ENCODE measurements at places on chromosomes 11 and 22.
A peak's percentile ranks its signal among the peaks of the same experiment; 100 is the strongest.

DNA sequence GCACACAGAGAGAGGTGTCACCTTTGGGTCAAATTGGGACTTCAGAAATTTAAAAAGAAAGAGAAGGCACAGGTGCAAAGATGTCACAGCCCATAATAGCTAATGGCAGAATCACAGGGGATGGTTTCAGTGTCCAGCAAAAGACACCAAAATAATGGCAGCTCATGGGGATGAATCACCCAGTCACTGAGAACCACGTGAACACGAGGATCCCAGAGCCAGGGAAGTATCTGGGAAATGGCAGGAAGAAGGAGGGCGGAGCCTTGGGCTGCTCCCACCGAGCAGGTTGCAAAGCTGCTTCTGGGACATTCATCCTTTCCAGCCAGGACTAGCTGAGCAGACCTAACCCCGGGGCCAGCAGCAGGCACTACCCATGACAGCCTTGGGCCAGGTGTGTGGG lies 45.6 kb downstream of the TRMU start:
- DNase-seq = no peak

- DNase-seq = no peak
Observed at GRCh38 chr22:17869285-17870096, 95.2 kb upstream of the BID start.

- peak; percentile 29 for DNase-seq
Observed at GRCh38 chr11:87722756-87723565, 452.3 kb downstream of the RAB38 start.

GRCh38 chr11:121996574-121996973 lies 119.4 kb downstream of the BLID start:
- DNase-seq = no peak

GRCh38 chr11:72779495-72780128 lies 14.2 kb downstream of the STARD10 start:
- DNase-seq = no peak

- DNase-seq = no peak
Observed at GRCh38 chr11:105968021-105968697, 53.9 kb downstream of the MSANTD4 start.

DNA sequence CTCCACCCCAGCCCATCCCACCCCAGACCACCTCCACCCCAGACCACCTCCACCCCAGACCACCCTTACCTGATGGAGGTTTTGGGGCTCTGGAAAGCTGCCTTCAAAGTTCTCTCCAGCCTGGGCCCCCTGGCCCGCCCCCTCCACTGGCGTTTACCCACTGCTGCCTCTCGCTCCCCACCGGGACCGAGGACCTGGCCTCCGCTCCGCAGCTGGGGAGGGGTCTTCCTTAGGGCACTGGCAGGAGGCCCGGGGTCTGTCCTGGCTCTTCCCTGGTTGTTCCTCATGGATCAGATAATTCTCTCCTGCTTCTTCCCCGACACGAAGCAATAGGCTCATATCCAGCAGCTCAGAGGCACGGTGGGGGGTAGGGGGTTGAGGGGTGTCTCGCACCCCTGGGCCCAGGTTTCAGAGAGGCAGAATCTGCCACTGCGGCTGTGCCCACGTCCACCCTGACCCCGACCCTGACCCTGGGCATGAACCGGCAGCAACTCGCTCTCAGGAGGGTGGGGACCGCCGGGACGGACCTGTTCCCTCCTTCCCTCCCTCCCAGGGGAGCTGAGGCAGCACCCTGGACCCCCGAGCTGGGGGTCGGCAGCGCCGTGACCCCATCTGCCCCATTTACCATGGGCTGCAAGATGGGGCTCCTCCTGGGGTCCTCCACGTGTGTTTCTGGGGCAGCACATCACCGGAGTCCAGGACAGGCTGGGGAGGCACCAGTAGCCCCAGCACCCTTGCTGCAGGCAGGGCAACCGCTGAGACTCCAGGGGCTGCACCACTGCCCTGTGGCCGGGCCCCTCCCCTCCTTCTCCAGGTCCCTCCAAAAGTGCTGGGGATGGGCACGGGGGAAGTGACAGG lies 12.9 kb downstream of the KRTAP5-5 start:
- no peak for DNase-seq
